ENCODE measurements at places on chromosomes 16 and 17.

GRCh38 chr17:74631468-74632450, 8.2 kb upstream of the CD300E start:
- DNase-seq, result no peak

GRCh38 chr17:69819316-69820087, 255.5 kb upstream of the KCNJ16 start:
- DNase-seq, result no peak

- no peak for DNase-seq
Measured at GRCh38 chr16:11497851-11498289, 88.8 kb downstream of the LITAF start.

DNA sequence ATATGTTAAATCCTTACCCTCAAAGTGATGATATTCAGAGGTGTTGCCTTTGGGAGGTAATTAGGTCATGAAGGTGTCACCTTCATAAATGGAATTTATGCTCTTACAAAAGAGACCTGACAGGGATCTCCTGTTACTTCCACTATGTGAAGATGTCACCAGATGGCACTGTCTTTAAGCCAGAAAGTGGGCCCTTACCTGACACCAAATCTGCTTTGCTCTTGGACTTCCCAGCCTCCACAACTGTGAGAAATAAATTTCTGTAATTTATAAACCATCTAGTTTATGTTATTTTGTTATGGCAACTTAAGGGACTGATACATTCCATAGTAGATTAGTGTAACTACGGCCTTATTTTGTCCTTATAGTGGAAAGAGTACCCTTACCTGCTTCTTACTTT, 358.3 kb upstream of the SALL1 start:
- DNase-seq, result no peak

- DNase-seq, result no peak
Measured at GRCh38 chr16:87380403-87380802, 3.2 kb downstream of the FBXO31 start.

- peak; percentile 2 for DNase-seq
Measured at GRCh38 chr17:8153525-8153956, 1.3 kb upstream of the PER1 start.

DNA sequence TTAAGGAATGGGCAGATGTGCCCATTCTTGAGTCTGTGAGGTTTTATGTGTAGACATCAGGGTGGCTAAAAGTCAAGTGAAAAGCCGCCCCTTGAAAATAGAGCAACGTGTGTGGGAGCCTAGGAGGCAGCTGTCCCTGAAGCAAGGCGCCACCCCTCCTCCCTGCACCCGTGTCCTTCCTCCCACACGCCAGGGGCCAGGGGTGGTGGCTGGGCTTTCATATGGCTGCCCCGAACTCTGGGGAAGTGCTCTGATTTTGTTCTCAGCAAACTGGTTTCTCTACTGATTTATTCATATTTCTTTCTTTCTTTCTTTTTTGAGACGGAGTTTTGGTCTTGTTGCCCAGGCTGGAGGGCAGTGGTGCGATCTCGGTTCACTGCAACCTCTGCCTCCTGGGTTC, 4.7 kb downstream of the ZNF750 start:
- DNase-seq, result no peak

- DNase-seq, result no peak
Measured at GRCh38 chr16:85363881-85364280, 249.2 kb upstream of the GSE1 start.

DNA sequence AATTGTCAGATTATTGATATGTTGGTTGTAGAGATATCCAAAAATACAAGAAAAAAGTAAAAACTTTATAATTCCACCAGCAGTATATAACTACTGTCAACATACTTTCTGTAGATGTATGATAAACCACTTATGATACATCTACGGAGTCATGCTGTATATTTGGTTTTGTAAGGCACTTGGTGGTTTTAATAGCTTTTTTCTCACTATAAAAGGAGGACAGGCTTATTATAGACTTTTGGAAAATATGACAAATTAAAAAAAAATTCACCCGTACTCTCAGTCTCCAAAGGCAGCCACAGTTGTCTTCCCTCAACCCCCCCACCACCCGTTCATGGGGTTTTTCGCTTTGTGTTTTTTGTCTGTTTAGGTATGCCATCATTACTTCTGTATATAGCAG, 14.8 kb downstream of the RAI1 start:
- DNase-seq, result no peak

DNA sequence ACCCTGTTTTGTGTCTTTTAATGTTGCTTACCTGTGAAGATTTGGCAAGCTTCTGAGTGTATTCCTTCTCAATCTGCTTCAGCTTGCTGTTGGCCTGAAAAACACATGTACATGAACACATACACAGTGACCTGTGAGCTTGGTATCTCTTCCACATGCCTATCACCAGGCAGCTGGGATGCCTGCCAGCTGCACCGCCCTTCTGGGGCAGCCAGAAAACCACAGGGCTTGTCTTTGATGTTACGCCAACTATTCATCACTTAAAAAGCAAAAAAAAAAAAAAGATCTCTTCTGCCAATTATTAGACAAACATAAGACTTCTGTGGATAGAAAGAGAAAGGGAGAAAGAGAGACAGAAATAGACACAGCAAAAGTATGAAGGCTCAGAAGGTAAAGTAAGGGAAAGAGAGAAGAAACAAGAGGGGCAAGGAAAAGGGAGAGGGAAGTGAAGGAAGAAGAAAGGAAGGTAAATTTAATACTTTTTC, 189.2 kb upstream of the AXIN2 start:
- DNase-seq, result no peak

GRCh38 chr17:71922439-71922838, 198.4 kb upstream of the SOX9 start:
- DNase-seq, result no peak

- no peak for DNase-seq
Measured at GRCh38 chr16:59290718-59291117, 556.6 kb upstream of the GOT2 start.

- no peak for DNase-seq
Measured at GRCh38 chr16:72169708-72170107, 2.2 kb downstream of the PMFBP1 start.

- no peak for DNase-seq
Measured at GRCh38 chr17:82090549-82091263, 7.3 kb downstream of the FASN start.

DNA sequence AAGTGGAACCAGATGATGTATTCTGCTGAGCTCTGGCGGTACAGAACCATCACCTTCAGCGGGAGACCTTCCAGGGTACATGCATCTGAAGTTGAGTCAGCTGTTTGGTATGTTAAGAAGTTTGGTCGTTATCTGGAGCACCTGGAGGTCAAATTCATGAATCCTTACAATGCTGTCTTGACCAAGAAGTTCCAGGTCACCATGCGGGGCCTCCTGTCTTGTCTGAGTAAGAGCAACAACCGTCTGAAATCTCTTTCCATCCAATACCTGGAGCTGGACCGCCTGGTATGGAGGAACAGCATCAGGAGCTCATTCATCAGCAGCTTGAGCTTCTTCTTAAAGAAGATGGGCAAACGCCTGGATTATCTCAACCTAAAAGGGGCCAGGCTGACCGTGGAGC, 4.0 kb downstream of the FBXO39 start:
- no peak for DNase-seq

GRCh38 chr17:76570877-76571471, 14.7 kb downstream of the ST6GALNAC2 start:
- no peak for DNase-seq

DNA sequence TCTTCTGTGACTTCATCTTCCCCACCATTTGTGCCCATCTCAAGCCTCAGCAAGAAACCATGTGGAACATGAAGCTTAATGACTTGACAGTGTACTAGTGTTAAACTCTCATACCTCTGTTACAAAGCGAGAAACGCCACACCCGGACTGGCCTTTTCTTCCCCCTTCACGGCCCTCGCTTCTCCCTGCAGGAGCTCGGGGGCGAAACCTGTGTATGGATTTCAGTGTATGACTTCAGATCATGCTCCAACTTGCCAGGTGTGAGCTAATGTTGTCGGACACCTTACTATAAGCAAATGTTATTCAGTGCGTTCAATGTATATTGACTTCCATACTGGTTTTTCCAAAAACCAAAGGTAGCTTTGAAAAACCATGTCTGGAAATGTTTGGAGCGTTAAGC, 20.1 kb upstream of the SLC5A11 start:
- no peak for DNase-seq

GRCh38 chr17:57388131-57388725, 131.9 kb downstream of the MSI2 start:
- peak; percentile 77 for DNase-seq

DNA sequence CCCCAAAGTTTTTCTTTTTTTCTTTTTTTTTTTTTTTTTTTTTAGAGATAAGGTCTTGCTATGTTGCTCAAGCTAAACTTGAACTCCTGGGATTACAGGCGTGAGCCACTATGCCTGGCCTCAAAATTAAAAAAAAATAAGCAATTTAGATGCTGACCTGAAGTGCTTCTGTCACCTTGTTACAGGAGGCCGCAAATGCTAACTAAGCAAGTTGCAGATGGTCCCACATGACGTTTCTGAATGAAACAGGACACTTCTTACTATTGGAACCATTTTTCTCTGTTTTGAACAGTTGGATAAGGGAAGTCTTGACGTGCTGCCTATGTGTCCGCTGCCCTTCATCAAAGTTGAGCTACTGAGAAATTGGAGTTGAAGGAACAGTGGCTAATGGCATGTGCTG, 8.8 kb downstream of the ANKRD40CL start:
- DNase-seq, result no peak

DNA sequence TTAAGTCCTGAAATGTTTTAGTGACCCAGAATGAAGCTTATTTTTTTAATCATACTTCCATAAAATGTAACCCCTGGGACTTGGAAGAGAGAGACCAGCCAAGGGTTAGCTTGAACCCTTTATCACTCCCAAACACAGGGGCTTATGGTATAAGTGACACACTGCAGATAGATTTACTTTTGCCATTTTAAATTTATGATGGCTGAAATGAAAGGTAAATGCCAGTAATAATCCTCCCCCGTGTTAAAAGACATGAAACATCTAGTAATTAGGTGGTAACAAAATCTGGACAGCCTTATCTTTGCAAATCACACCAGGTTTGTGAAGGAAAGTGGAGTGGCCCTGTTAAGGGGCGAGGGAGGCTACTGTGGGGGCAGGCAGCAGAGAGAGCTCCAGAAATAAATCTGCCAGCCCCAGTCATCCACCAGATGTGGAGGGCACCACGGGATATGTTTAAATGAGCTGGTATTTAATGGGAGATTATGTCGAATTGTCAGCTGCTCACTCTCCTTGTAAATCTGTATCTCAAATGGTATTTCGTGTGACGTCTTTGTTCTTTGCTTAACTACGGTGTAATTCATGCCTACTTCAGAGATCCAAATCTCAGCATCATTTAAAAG, 326.5 kb downstream of the WWOX start:
- peak; percentile 71 for DNase-seq

- no peak for DNase-seq
Measured at GRCh38 chr17:64020056-64020766, at the start of gene ICAM2. Gene ICAM2 (minus strand): TSS chr17:64020633. CDS start chr17:64006691, 13,942 bp downstream.
